ENCODE measurements at places on chromosomes 6 and 20.
A peak's percentile ranks its signal among the peaks of the same experiment; 100 is the strongest.

DNA sequence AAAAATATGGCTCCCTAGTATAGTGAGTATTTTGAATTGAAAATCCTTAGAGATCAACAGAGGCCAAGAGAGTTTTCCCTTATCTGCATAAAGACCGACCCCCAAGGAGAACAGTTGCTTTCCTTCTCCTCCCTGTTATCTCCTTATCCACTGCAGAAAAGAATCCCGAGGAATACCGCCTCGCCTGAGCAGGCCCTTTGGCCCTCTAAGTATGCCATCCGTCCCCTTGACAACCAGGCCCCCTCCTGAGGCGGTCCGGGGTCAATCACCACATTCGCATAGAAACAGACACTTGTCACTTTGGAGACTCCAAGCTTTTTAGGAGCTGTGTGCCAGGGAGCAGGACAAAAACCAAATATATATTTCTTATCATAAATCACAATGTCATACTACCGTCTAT, 15.9 kb upstream of the GGTLC1 start:
- DNase-seq: no peak

DNA sequence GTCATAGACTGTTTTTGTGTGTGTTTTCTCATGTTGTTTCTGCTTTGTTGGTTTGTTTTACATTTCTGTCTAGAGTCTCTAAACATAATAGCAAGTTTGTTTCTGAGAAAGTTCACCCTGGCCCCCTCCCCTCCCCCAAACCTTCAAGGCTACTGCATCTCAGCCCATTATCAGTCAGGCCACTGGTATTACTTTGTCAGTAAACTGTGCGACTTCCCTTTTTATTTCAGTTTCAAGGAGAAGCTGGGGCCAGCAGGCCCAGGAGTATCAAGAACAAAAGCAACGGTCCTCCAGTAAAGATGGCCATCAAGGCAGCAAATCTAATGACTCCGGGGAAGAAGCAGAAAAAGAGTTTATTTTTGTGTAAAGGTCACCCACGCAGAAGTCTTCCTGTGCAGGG, 32.8 kb upstream of the SCGN start:
- no peak for DNase-seq

- no peak for DNase-seq
These were observed 6.2 kb downstream of the TREML1 start for GRCh38 chr6:41147917-41148316.

DNA sequence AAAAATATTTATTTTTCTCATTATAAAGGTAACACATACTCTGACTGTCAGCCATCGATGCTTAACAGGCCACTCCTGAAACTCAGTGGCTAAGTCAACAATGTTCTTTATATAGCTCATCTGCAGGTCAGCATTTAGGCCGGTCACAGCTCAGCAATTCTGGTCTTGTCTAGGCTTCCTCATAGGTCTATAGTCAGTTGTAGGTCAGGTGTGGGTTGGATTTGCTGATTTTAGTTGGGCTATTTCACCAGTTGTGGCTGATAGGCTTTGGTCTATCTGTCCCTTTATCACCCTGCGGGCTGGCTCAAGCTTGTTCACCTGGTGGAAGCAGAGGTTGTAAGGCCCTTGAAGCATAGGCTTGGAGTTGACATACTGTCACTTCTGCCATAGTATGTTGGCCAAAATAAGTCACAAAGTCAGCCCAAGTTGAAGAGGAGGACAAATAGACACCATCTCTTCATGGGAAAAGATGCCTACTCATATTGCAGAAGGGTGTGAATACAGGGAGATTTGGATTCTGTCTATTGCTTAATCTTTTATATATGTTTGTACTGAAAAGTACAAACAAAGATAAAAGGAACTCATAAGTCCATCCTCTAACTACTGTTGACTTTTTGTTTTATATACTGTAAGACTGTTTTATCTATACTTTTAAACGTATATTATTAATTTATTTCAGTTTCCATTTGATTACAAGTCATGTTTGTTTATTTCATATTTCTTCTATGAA, 75.0 kb downstream of the BCKDHB start:
- DNase-seq: no peak

GRCh38 chr20:41432746-41433145, 66.1 kb upstream of the EMILIN3 start:
- no peak for DNase-seq

DNA sequence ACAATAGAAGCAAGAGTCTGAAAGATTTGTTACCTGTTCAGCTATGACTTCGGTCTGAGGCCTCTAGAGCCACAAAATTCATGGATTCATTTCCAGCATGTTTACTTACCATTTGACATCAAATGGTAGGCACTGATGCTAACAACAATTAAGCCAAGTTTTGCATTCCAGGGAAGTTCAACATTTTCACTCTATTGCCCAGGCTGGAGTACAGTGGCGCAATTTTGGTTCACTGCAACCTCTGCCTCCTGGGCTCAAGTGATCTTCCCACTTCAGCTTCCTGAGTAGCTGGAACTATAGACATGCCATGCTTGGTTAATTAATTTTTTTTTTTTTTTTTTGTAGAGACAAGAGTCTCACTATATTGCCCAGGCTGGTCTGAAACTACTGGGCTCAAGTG, 114.1 kb upstream of the SGK1 start:
- DNase-seq: peak; percentile 72

GRCh38 chr20:38113401-38114325, 51.4 kb downstream of the TGM2 start:
- peak; percentile 80 for DNase-seq

DNA sequence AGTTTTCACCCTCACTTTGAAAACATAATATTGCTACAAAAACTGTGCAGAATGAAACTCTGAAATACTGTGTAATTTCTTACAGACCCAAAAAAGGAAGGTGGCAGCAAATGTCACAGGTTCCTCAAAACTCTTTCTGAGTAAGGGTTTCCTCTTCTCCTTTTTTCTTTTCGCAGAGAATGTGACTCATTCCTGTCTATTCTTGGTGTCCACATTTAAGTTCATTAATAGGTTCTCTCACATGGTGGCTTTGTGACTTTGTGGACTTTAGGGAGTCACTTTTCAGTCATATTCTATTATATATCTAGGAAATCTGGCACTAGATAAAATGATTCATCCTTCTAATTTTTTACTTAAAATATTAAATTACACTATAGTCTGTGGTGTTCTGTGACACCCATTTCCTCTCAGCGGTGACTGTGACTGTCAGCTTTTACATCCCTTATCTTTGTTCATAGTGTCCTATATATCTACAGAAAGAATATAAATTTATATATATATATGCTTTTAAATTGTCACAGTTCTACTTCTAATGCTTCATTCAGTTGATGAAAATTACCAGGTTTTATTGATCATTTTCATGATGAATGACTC, 126.8 kb upstream of the HCRTR2 start:
- DNase-seq: peak; percentile 79

- DNase-seq: no peak
These were observed 503.5 kb upstream of the CITED2 start for GRCh38 chr6:139877828-139878405.

DNA sequence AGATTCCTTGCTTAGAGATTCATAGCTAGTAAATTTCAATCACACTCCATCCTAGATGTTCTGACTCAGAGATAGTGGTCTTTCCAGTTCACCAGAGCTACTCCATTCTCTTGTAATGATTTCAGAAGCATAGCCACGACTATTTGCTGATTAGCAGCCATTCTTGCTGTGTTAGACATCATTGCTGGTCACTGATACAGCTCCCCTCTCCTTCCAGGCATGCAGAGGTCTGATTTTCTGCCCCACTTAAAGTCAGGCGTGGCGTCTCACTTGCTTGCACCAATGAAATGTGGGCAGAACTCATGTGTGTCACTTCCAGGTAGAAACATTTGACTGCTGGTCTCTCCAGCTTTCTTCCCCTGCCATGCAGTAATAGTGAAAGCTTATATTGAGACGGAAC, 168.9 kb upstream of the JARID2 start:
- no peak for DNase-seq

- no peak for DNase-seq
These were observed 2.3 kb downstream of the THBS2 start for GRCh38 chr6:169251371-169251802.

DNA sequence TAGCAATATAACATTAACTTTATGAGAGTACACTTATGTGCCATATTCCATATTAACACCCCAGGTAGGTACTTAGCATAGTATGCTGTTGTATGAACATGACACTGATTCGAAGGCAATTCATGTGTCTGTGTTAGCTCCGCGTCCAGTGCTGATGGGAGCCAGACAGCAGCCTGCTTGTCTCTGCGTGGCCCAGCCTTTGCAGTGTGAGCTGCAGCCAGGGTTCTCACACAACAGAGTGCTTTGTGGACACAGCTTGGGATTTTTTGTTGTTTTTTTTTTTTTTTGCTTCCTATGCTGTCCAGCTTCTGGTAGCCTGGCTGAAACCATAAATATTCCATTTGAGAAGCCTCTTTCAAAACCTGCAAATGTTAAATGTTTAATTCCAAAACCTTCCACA, 350.9 kb downstream of the SMOC2 start:
- DNase-seq: no peak

GRCh38 chr6:140879946-140880345, 1252.8 kb upstream of the GJE1 start:
- peak; percentile 55 for DNase-seq

DNA sequence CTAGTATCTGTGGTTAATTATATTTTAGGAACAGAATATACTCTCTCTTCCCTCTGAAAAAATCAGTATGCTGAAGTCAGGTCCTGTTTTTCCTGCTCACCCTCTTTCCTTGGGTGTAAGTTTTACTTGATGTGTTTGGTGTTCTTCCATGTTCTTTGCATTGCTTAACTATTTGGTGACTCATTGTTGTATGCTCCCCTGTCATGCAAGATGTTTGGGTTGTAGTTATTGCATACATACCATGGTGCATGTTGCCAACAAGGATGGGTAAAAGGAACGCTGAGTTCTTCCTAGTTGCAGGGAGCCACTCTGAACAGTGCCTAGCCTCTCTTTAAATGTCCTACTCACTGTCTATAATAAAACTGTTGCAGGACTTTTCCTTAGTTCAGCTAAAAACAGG, 207.9 kb upstream of the LAMP5 start:
- DNase-seq: peak; percentile 79

DNA sequence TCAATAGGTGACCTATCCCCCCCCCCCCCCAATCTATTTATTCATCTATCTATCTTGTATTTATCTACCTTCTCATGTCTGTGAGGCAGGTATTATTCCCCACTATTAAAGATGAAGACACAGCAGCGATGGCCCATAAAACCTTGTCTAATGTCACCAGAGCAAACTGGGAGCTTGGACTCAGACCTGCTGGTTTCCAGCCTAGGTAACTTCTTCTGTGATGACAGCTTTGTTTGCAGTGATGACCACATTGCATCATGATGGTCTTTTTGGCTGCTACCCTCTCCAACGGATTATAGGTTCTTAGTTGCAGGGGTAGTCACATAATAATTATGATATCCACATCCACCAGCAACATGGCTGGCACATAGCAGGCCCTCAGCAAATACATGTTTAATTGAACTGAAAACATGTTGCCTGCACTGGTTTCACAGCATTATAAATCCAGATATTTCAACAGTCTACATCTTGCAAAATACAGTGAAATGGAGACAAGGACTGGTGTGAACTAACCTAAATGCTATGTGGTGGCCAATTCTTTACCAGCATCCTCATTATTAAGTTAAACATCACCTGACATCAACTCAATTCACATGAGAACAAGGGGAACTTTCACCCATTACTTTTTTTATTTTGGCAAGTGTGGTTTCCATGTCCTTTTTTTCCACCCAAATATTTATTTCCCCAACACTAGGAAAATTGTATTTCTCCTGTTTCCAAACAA, 712.5 kb upstream of the NRSN1 start:
- DNase-seq: no peak

DNA sequence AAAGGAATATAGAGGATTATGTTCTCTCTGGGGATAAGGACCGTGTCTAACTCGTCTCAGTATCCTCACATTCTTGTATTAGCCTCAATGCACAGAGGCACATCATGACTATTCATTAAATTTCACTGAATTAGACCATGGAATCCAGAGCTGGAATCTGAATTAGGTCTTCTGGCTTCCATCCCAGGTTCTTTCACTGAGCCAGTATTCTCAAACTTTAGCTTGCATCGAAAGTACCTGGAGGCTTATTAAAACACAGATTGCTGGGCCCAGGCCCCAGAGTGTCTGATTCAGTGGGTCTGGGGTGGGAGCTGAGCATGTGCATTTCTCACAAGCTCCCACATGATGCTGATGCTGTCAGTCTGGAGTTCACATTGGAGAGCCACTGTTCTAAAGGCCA, 142.0 kb downstream of the UST start:
- no peak for DNase-seq

DNA sequence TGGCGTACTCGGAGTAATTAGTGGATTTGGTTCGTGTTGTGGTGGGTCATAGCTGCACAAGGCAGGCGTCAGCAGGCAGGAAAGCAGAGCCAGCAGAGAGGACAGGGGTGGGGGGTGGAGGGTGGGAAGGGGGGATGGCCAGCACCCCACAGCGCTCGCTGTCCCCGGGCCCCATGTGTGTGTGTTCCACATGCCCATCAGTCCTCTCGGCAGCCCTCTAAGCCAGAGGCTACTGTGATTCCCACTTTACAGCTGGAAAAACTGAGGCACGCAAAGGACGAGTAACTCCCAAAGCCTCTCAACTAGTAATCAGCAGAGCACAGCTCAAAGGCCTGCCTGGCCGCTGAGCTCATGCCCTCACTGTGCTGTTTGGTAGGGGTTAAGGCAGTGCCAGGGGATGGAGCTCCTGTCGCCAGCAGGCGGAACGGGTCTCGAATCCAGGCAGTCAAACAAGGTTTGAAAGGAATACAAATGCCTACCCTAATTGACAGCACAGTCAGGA, 175.2 kb downstream of the ZDHHC14 start:
- no peak for DNase-seq

- DNase-seq: no peak
These were observed 225.5 kb downstream of the BCKDHB start for GRCh38 chr6:80331974-80332373.

GRCh38 chr6:28368522-28368921, 18.8 kb downstream of the ZKSCAN3 start:
- peak; percentile 67 for DNase-seq

GRCh38 chr6:159919800-159920199, 29.0 kb downstream of the MAS1 start:
- DNase-seq: no peak

GRCh38 chr6:163099621-163100171, 314.8 kb upstream of the QKI start:
- DNase-seq: no peak
